A549 treated with DMSO at 1 μM for 4 hours (cell line): ENCODE measurements at places on chromosomes 7 and 10. TPM values are rescaled to one million over a fixed set of nuclear protein-coding genes. Genes with fewer than 3 reads are reported as not detected.

Gene PARG
- total RNA-seq: 17.0 to 21.8 TPM (median 20.0 TPM) in 5 replicates

Gene IQUB
- 0.07 to 0.13 TPM (median 0.07 TPM) in 3 of 5 replicates, not detected in the others for total RNA-seq

Gene SPDYE2
- 0.05 TPM in 1 of 5 replicates, not detected in the others for total RNA-seq

Gene MALRD1
- not detected in 5 replicates for total RNA-seq

Gene GSTO2
- 1.7 to 3.5 TPM (median 2.5 TPM) in 5 replicates for total RNA-seq
